ENCODE measurements at places on chromosomes 11 and 22.
A peak's percentile ranks its signal among the peaks of the same experiment; 100 is the strongest.

DNA sequence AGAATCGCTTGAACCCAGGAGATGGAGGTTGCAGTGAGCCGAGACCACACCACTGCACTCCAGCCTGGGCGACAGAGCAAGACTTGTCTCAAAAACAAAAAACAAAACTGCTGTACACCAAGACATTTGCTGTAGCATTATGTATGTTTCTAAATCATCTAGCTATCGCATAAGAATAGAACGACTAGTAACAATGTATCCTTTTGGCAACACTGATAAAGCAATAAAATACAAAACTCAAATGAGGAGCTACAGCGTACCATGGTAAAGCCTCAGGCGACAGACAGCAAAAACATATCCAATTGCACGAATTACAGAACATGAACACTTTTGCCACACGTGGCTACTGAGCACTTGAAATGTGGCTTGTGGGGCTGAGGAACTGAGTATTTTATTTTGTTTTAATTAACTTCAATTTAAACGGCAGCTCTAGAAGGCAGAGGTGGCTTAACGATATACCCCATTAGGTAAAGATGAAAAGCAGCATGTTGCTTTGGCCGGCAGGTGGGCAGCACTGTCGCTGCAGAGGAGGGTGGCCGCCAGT lies 2.3 kb downstream of the TUBGCP6 start:
- DNase-seq, result no peak

GRCh38 chr22:43226377-43227238 lies 39.7 kb upstream of the TTLL12 start:
- DNase-seq, result no peak

DNA sequence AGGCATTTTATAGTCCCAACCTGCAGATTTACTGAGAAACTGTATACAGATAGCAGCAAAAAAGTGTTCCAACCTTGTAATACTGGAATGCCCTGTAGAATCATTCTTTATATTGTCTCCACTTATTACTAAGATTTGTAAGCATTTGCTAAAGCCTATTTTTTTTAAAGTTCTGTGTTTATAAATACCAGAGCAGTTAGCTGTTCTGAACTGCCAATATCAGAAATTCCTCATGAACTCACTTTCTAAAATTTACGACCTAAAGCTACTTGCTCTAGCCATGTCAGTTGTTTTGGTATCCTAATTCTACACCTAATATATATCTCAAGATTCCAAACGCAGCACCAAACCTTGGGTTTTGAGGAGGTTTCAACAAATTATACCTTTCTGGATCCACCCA lies 103.2 kb downstream of the C11orf65 start:
- DNase-seq, result no peak

DNA sequence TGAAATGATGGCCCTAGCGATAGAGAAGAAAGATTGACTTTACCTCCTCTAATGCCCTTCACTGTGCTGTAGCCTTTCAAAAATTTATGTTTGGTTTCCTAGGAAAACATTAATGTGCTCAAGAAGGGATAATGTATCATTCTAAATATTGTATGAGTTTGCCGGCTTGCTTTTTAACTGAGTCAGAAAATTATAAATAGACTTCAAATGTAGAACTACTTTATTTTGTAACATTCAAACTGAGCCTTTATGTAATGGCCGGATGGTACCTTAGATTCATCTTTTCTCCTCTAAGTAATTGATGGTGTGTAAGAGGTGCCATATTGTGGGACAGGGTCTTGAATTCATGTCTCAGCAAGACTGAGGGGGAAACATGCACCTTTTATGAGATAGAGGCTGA lies 57.7 kb downstream of the BID start:
- DNase-seq, result no peak

GRCh38 chr11:44577231-44577830 lies 11.9 kb downstream of the CD82 start:
- DNase-seq, result no peak

GRCh38 chr22:32644252-32645100 lies 157.0 kb upstream of the TIMP3 start:
- DNase-seq, result peak; percentile 8

GRCh38 chr11:15616130-15617105 lies 501.7 kb downstream of the INSC start:
- DNase-seq, result no peak

DNA sequence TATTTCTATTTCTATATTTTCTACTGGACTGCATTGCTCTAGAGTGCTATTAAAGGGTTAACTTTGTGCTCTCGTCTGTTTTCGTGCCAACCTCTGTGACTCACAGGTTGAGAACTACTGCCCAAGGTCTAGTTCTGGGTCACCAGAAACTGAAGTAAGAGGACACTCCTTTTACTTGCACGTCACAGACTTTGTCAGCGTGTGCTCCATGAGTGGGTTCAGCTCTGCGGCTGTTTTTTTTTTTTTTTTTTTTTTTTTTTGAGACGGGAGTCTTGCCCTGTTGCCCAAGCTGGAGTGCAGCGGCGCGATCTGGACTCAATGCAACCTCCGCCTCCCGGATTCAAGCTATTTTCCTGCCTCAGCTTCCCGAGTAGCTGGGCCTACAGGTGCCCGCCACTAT lies 49.8 kb downstream of the CLMP start:
- DNase-seq, result no peak

GRCh38 chr22:48781868-48782267 lies 1045.8 kb downstream of the BRD1 start:
- DNase-seq, result no peak

DNA sequence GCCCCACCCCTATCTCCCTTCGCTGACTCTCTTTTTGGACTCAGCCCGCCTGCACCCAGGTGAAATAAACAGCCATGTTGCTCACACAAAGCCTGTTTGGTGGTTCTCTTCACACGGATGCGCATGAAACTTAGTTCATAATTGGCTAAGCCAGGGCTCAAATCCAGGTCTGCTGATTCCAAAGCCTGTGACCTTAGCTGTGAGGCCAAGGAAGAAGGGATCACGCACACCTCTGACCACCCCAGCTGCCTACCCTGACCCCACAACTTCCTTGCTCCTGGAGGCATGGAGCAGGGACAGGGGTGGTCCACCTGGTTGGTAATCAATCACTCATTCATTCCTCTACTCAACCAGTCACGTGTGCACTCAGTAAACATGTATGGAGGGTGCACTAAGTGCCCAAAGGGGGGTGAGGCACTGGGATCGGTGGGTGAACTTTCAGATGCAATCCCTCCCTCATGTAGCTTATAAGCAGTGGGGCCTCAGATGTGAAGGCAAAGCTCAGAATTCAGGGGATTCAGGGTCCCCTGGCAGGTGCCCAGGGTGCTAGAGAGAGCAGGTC lies 10.3 kb downstream of the FXYD2 start:
- DNase-seq, result no peak

- DNase-seq, result no peak
Observed at GRCh38 chr22:41907436-41908401, 7.2 kb downstream of the SHISA8 start.

- no peak for DNase-seq
Observed at GRCh38 chr11:95121698-95122097, 32.1 kb downstream of the ENDOD1 start.
